RPMI7951 (cell line): ENCODE measurements at places on chromosomes 11 and 22. TPM values are rescaled to one million over a fixed set of nuclear protein-coding genes. Genes with fewer than 3 reads are reported as not detected.
A peak's percentile ranks its signal among the peaks of the same experiment; 100 is the strongest.

LMO2 gene
- 0.12 and 0.59 TPM in 2 replicates for total RNA-seq

BIRC3 gene
- 4.8 and 9.3 TPM in 2 replicates for total RNA-seq

ESAM gene
- total RNA-seq: not detected in 2 replicates

SERPING1 gene
- 0.10 and 0.48 TPM in 2 replicates for total RNA-seq

DNA sequence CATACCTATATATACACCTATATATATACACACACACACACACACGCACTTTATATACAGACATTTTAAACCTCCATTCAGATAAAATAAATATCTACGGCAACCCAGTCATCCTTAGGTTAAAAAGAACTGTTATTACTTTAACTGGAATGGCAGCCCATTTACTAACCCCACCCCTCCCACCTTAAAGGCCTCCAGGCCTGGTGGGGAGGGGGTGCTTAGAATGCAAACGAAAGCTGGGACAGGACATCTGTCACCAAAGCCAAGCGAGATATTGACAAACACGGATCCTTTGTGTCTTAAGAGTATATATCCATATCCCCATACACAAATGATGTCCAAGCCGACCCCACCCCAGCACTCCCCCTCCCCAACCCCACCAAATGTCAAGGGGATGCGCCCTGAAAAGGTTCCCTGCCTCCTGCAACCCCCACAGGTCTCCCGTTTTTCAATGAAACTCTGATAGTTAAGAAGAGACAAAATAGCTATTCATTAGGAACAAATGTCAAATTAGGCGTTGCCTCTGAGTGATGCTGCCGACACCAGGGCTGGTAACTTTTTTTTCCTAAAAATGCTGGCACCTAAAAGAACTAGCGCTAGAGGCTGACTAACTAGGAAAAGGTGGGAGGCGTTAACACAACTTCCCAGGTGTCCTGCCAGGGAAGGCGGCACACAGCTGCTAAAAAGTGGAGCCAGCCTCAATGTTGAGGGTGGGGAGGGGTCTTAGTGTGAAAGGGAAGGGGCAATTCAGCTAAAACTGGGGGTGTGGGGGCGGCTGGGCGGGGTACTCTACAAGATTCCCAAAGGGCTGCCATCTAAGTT, 5.6 kb downstream of the MN1 start:
- DNase-seq: no peak

PANX2 gene
- total RNA-seq: 0.49 TPM in 1 of 2 replicates, not detected in the other

HEPACAM gene
- not detected in 2 replicates for total RNA-seq

- no peak for DNase-seq
Measured at GRCh38 chr11:13884158-13884799, 78.2 kb upstream of the SPON1 start.

MFRP gene
- not detected in 2 replicates for total RNA-seq

SSTR3 gene
- total RNA-seq: not detected in 2 replicates

GRCh38 chr11:87038235-87038977, 672 bp downstream of the TMEM135 start:
- no peak for DNase-seq

IGSF22 gene
- total RNA-seq: not detected in 2 replicates

MN1 gene
- 1.5 and 1.7 TPM in 2 replicates for total RNA-seq

TMPRSS13 gene
- not detected in 2 replicates for total RNA-seq

DNA sequence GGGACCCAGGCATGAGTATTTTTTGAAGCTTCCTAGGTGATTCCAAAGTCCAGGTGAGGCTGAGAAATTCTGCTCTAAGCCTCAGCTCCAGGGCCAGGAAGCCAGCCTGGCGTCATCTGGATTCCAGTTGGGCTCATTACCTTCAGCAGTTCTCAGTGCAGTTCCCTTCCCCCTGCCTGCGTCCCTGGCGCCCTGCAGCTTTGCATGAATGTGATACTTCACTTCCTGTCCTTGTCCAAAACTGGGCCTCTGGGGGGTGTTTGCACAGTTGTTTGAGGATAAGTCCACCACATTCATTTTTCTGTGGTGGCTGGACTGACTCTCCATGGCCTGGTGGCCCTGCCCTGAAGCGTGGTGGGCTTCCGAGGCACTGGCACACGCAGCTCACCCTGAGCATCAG, 98.1 kb downstream of the TENM4 start:
- DNase-seq: peak; percentile 60

DNA sequence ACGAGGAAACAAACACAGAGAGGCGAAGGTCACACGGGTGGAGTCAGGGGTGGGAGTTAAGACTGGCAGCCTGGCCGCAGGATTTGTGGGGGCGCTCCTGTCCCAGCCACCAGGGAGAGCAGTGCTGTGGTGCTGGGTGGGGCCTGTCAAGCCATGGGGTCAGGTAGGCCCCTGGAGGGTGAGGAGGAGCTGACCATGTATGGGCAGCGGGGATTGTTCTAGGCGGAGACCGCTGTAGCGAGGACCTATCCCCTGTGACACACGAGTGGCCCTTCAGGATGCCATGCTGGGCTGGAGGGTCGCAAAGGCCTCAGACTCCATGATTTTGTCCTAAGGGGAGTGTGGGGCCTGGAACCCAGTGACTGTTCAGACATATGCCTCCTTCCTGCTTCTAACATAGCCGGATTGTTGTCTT, 1.6 kb upstream of the RPS19BP1 start:
- no peak for DNase-seq

DNA sequence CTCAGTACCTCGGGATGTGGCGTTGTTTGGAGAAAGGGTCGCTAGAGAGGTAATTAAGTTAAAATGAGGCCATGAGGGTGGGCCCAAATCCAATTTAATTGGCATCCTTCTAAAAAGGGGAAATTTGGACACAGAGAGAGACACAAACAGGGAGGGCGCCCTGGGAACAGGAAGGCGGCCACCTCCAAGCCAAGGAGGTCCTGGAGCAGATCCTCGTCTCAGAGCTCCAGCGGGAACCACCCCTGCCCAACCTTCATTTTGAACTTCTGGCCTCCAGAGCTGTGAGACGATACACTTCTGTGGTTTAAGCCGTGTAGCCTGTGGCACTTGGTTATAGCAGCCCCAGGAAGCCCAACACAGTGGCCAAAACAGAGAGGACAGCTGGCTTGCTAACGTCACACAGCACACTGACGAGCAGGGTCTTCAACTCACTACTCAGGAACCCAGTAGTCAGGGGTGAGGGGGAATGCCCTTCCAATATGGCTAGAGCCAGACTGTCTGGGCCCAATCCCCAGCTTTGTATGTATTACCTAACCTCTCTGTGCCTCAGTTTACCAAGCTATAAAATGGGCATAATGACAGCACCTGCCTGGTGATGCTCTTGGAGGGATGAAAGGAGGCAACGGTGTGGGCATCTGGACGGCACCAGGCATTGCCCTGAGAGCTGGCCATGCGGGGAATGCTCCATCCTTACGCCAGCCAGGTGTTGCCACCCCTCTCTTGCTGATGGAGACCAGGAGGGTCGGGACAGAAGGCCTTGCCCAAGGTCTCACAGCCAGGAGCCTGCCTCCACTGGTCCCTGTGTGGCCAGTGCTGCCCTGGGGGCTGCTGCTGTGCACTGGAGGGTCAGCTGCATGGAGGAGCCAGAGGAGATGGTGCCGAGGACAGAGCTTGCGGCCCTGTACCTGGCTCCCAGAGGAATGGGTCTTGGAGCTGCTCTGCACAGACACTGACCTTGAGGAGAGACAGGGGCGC, 53.3 kb upstream of the LINC01488 start:
- no peak for DNase-seq

PDE2A gene
- total RNA-seq: 0.12 and 2.3 TPM in 2 replicates

DNA sequence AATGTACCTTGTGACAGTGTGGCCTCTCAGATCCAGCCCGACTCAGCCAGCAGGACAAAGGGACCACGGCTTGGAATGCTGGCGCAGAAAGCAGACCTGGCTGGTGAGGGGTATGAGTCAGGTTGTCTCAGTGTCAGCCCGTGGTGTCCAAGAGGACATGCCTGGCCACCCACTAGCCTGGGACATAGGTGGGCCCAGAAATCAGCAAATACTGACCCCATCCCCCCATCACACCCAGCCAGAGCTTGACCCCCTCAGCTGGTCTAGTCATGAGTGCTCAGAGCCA, 4.5 kb downstream of the BANF1 start:
- DNase-seq: no peak

RPS6KA4 gene
- total RNA-seq: 20.8 and 35.0 TPM in 2 replicates

NUP160 gene
- 27.1 and 27.4 TPM in 2 replicates for total RNA-seq

DMC1 gene
- 0.12 and 0.20 TPM in 2 replicates for total RNA-seq

GRCh38 chr11:9972989-9973388, 309.1 kb downstream of the SWAP70 start:
- peak; percentile 63 for DNase-seq

DNA sequence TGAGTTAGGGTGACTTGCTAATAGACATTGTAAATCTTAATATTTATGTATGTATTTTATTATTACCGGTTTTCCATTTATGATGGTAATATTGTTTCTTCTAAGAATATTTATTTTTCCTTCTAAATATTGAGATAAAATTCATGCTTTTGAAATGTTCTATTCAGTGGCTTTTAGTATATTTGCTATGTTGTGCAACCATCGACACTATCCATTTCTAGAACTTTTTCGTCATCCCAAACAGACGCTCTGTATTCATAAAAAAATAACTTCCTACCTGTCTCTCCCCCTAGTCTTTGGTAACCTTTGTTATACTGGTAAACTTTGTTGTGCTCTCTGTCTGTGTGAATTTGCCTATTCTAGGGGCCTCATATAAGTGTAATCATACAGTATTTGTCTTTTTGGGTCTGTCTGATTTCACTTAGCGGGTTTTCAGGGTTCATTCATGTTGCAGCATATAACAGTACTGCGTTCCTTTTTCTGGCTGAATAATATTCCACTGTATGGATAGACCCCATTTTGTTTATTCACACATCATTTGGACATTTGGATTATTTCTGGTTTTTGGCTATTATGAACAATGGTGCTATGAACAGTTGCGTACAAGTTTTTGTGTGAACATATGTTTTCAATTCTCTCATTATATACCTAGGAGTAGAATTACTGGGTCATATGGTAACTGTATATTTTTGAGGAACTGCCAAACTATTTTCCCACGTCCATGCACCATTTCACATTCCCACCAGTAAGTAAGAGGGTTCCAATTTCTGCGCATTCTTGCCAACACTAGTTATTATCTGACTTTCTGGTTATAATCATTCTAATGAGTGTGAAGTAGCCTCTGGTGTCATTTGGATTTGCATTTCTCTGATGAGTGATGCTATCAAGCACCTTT, 15.9 kb downstream of the NEAT1 start:
- no peak for DNase-seq

DNA sequence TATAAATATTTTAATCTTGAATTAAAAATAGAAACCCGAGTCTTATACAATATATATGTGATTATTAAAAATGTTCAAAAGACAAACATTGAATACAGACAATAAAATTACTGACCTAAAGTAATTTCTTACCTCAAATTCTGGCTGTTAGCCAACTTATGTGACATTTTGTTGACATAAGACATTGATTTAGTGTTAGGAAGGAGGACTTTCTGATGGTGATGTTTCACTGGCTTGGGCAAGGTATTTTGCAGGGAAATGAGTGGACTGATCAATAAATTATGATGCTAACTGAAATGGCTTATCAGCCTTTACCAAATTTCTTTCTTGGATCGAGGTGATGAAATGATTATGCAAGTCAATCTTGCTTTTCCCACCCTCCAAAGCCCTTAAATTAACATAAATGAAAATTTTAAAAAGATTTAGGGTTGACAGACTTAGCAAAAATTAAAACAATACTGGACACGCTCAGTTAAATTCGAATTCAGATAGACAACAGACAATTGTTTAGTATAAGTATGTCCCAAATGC, 33.2 kb upstream of the FZD4 start:
- no peak for DNase-seq

DNA sequence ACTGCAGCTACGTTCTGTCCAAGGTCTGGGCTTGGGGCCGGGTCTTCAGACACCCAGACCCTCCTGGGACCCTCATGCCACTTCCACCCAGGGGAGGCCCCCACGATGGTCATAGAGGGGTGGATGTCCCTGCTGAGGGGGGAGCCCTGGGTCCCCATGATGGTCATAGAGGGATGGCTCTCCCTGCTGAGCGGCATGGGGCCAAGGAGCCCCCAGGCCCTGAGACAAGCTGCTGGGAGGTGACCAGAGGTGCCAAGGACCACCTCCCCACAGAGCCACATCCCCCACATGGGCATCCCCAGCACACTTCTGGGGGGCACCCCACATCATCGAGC, 7.2 kb downstream of the MUC5B start:
- DNase-seq: no peak

ARVCF gene
- 0.98 and 2.8 TPM in 2 replicates for total RNA-seq

DNA sequence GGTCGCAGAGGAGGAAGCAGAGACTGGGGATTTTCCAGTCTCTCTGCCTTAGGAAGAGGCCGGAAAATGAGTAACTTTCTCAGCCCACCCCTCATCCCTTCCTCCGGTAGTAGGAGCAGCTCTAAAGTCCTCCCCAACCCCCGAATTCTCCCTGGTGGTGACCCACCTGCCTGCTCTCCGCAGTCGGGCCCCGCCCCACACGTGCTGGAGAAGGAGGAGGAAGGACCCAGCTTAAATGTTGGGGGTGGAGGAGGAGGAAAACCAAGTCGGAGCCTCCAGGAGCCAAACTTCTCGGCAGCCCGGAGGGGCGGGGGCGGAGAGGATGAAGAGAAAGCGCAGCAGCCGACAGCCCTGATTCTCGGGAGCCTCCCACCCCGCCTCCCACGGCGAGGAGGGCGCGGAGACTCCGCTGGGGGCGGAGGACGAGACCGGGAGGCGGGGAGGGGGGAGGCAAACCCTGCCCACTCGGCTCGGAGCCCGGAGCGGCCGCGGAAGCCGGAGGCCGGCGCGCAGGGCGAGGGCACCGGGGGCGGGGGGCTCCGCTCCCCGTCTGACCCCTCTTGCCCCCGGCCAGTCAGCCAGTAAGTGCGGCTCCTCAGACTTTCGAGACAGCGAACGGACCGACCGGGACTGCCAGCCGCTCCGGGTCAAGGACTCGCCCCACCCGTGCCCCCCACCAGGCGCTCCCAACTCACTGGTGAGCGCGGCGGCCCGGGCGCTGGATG, at the start of gene TPBGL:
Gene TPBGL (plus strand): TSS at position 464 of the 725 bp plus-strand sequence. CDS start 276 bp downstream, outside the sequence.
- DNase-seq: no peak

GRCh38 chr22:36156515-36157419, 3.8 kb downstream of the APOL3 start:
- DNase-seq: peak; percentile 85

DNA sequence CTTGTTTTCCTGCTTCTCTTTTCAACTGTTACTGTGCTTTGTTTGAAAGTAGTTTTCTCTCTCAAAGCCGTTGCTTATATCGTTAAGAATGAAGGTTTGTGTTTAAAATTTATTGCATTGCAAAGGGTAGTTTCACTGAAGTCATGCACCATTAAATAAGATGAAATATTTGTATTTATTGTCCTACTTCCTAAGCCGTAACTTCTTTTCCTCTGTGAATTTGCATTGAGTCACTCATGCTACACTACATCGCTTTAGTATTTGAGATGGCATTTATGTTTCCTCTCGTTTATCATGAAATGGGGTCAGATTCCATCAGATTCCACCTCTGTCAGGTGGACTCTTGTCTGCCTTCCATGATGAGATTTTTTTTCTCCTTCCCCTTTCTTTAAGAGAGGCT, 65.8 kb upstream of the RASSF10 start:
- peak; percentile 12 for DNase-seq

- no peak for DNase-seq
Measured at GRCh38 chr11:64027651-64028397, 7.9 kb upstream of the FLRT1 start.

PDGFD gene
- total RNA-seq: not detected in 2 replicates

RTN4R gene
- 0.12 and 0.39 TPM in 2 replicates for total RNA-seq

- DNase-seq: no peak
Measured at GRCh38 chr11:20207781-20208621, 47.7 kb upstream of the DBX1 start.

SLC22A6 gene
- total RNA-seq: not detected in 2 replicates

ZP1 gene
- total RNA-seq: 3.7 and 4.6 TPM in 2 replicates

- no peak for DNase-seq
Measured at GRCh38 chr11:92790366-92790765, 179.1 kb upstream of the MTNR1B start.

- DNase-seq: no peak
Measured at GRCh38 chr22:35148866-35149548, 83.0 kb downstream of the ISX start.

- no peak for DNase-seq
Measured at GRCh38 chr11:2534134-2534956, 89.5 kb downstream of the KCNQ1 start.
